ENCODE measurements at places on chromosomes 12 and 14.
A peak's percentile ranks its signal among the peaks of the same experiment; 100 is the strongest.

DNA sequence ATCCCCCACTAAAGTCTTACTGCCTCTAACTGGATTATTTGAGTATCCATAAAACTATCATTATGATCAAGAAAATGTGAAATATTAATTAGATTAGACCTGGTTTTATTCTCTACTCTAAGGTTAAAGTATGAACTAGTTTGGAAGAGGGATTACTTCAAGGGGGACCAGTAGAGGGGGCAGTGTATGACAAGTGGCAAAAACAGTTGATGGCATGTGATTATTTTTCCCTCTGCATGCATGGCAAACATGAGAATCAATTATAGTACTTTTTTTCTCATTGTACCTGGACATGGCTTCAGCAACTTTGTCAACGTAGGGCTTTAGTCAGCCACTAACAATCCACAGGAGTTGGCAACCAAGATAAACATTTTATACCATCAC is 145.0 kb upstream of the SLC38A2 start:
- no peak for DNase-seq

DNA sequence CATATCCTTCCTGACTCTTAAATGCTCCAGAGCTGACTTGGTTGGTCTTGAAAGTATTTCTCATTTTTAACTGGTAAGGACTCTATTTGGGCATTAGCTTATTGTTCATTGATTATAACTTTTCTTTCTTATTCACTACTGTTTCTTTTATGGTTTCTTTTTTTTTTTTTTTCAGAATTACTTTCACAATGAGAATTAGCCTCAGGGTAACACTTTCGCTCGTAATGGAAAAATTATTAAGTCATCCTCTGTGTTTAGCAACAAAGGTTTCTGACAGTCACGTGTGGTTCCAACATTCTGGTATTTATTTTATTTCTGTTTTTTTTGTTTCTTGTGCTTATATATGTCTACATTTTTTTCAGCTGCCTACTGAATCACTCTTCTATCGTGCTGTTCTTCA is 80.0 kb downstream of the METTL25 start:
- DNase-seq: no peak

- DNase-seq: no peak
Measured at GRCh38 chr12:41190338-41190737, 2.2 kb downstream of the PDZRN4 start.

- DNase-seq: no peak
Measured at GRCh38 chr14:54718046-54718445, 151.1 kb downstream of the SAMD4A start.

- DNase-seq: no peak
Measured at GRCh38 chr12:101666052-101666728, 31.2 kb upstream of the CHPT1 start.

GRCh38 chr14:74517731-74518130 is 24.2 kb downstream of the ISCA2 start:
- no peak for DNase-seq

DNA sequence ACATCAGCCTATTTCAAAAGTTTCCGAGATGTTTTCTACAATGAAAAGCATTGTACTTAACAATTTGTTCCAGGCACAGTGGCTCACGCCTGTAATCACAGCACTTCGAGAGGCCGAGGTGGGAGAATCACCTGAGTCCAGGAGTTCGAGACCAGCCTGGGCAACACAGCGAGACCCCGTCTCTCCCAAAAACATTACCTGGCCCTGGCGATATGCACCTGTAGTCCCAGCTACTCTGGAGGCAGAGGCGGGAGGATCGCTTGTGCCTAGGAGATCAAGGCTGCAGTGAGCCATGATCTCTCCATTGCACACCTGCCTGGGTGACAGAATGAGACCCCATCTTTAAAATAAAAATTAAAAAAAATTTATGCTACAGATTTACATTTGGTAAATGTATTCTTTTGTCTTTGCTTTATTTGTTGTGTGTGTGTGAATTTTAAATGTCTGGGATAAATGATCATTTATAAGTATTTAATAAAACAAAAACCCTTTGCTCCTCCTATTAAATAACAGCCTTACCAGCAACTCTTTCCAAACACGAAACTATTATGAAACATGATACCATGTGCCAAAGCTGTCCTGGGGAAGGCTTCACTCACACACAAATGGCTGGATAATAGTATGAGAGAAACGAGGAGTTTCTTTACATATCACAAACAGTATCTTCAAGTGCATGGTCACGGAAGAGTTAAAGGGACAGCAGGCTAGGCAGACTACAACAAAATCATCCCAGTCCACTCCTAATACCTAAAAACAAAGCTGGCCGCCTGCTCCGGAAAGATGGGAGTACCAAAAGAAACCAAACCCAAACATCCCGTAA is 1.1 kb downstream of the ATXN3 start:
- no peak for DNase-seq

- DNase-seq: no peak
Measured at GRCh38 chr12:47210776-47211175, 131.0 kb upstream of the AMIGO2 start.

- no peak for DNase-seq
Measured at GRCh38 chr14:34374998-34375740, 86.9 kb downstream of the SPTSSA start.

- no peak for DNase-seq
Measured at GRCh38 chr12:110317911-110318310, 36.9 kb downstream of the ATP2A2 start.

DNA sequence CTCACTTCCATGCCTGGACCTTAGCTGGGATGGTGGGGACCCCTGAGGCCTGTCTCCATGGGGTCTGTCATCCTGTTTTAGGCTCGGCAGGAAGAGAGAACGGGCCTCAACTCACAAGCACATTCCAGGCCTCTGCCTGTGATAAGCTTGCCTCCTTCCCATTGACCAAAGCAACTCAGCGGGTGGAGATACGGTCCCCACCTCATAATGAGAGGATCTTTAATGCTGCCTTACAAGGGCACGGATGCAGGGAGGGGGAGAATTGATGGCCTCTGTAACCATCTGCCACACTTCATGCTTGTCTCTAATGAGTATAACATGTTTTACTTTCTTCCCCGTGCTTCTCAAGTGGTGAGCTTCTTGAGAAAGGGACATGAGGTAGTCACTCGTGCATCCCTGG is 50.0 kb downstream of the GLT1D1 start:
- DNase-seq: no peak

DNA sequence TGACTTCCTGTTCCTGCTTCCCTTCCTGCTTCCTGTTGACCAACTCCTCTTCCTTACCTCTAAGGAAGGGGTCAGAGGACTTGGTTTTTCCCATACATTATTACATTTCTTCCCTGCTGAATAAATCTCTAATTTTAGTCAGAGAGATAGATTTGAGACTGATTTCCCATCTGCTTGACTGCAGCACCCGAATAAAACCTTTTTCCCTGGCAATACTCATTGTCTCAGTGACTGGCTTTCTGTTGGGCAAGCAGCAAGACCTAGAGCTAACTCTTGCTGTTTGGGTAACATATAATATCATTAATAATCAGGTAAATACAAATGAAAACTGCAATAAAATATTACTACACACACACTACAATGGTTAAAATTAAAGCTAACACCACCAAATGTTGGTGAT is 132.2 kb downstream of the FSCB start:
- DNase-seq: no peak

GRCh38 chr14:31027847-31028246 is 1.7 kb upstream of the STRN3 start:
- DNase-seq: no peak

- peak; percentile 16 for DNase-seq
Measured at GRCh38 chr12:122681814-122682213, 21.3 kb downstream of the HCAR2 start.

DNA sequence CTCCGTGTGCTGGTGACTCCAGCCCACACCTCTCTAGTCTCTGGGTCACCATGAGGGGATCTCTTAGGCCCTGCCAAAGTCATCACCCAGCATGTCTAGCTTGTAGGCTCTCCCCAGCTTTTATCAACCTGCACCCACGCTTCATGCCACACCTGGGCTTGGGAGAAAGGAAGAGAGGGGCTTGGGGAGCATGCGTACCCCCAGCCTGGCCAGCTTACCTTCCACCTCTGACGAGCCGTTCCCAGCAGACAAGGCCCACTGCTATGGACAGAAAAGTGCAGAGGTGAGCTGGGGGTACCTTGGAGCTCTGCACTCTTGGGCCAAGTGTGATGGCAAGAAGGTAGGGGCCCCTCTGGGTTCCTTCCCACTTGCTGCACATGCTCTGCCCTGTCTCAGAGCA is 1.7 kb downstream of the PGF start:
- no peak for DNase-seq

DNA sequence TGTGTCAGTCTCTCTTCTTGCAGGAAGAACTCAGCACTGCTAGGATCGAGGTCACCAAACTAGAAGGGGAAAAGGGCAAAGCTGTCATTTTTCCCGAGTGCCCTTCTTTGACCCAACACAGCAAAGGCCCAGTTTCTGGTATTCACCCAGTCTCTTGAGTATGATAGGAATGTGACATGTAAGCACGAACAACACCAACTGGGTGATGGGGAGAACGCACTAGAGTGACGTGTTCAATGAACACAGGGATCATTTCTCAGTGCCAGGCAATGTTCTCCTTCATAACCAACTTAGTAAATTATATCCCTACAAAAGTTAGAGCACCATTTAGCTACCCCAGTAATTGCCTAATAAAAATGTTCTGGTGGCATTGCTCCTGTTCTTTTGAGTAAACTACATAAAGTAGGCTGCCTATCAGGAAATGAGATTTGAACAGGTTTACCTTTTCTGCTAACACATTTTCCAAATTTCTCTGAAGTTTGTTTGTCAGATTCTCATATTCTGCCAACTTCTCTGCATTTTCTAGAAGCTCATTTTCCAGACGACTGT is 64.5 kb downstream of the NIN start:
- DNase-seq: peak; percentile 42

DNA sequence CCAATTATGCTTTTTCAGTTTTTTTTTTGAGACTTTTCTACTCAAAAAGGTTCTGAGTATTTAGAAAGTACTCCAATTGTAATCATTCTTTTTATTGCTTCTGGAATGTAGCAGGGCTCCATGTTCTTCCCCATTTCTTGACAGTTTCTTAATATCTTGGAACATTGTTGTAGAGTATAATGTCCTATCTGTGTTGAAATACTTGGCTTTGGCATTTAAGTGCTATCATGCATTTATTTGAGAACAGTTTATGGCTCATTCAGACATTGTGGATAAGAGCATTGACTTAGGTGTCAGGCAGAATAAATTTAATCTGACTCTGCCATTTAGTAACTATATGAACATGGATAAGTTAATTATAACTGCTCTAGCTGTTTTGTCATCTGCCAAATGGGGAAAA is 28.3 kb downstream of the ADIPOR2 start:
- no peak for DNase-seq

DNA sequence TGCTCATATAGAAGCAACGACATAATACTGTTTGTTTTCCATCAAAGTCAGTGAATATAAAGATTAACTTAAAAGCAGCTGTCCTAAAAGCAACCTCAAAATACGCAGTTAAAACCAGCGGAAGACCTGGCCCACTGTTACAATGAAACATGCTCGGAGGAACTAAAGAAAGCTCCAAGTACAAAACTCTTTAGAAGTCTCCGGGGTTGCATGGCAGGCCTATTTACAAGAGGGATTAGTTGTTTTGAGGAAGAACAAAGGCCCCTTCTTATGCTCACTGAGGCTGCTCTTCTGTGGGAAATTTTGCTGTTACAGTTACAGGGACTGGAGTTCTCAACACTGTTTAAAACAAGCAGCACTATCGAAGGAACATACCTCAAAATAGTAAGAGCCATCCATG is 75.9 kb upstream of the C12orf71 start:
- DNase-seq: no peak

DNA sequence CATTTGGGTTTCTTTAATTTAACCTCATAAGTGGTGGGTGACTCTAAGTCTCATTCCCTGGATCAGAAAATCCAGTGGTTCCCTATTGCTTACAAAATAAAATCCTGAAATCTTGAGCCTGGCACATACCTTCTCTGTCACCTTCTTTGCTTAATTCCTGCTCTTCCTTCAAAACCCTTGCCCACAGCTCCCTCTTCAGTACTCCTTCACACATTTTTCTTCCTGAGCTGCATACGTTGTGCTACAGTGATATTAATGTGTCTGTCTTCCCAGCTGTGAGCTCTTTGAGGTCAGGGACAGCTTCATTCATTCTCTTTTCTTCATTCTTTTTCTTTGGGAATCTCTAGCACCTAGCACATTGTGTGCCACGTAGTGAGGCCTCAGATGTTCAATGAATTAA is 9.5 kb downstream of the TSPAN11 start:
- DNase-seq: no peak

DNA sequence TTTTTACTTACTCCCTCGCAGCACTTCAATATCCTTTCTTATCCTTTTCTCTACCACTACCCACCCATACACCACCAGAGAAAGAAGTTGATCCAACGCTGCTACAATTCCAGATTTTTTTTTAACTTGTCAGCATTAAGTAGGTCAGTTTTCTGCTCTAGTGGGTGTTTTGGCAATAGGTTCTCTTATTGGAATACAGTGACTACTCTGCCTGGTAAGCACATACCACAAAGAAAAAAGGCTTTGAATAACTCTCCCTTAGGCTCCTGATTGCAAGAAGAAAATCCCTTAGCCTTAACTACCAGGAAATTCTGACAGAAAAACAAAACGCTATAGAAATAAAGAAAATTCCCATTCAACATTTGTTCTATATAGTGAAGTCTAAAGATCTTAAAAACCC is 72.0 kb downstream of the NUMB start:
- no peak for DNase-seq

DNA sequence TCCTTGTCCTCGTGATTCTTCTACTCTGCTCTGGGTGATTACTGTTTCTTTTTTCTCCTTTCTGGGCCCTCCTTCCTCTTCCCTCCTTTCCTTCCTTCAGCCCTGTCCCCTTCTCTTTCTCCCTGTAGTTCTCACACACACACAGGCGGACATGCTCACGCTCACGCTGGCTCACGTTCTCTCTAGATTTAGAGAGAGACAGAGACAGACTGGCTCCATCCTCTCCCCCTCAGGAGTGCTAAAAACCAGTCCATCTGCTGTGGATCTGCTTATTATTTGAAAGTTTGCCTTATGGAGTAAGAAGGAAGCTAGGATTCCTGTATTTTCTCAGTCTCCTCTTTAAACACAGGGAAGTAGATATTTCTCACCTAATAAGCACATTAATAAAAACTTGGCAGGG is 48.1 kb downstream of the KCNA1 start:
- DNase-seq: no peak

DNA sequence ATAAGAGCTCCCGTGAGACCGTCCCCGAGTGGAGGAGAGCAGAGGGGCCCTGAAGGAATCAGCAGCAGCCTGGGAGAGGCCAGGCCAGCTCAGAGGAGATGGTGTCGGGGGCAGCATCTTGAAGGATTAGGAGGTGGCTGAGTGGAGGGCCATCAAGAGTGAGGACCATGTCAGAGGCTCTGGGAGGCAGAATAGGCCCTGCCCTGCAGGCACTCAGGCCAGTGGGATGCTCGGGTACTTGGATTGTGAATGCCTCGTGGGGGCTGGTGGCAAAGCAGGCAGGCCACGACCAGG is 47.7 kb downstream of the IL31 start:
- DNase-seq: no peak

GRCh38 chr12:41286426-41286825 is 98.3 kb downstream of the PDZRN4 start:
- DNase-seq: no peak

DNA sequence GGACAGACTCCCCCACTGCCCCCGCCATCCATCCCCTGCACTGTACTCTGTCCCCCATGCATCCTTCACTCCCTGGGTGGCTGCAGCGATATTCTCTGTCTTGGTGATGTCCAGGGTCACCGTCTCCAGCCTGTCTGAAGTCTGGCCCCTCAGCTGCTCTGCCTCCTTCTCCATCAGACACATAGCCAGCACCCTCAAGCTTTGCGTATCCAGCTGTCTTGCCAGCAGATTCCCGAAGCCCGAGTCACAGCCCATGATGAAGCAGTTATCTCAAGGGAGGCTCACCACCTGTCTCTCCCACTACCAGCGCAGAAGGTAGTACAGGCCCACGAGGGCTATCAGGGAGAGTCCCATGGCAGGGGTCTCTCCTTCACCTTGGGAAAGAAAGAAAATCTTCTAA is 77.8 kb downstream of the HSD17B6 start:
- DNase-seq: no peak

Data from body of pancreas (tissue), 4 donors.